ENCODE measurements at places on chromosomes 2 and 18. TPM values are rescaled to one million over a fixed set of nuclear protein-coding genes. Genes with fewer than 3 reads are reported as not detected.

DNA sequence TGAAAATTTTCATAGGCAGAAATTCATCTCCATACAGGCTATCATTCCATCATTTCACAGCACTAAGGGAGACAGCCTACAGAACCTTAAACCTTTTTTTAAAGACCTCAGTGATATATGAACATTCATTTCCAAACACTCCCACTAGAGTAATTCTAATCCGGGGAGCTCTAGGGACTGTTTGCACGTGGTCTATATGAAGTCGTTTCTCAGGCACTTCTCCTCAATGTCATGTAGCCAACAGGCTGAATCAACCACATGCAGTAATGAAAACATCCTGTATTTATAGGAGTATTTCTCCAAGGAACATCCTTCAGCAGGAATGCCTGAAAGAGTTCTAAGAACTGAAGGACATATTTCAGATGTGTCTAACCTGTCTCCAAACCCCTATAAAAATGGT, 97.3 kb upstream of the CREB1 start:
- no peaks in the 10 kb centered on the region for H3K36me3 ChIP-seq
- no peaks in the 10 kb centered on the region for H3K4me1 ChIP-seq
- no peaks in the 10 kb centered on the region for H3K27me3 ChIP-seq

DNA sequence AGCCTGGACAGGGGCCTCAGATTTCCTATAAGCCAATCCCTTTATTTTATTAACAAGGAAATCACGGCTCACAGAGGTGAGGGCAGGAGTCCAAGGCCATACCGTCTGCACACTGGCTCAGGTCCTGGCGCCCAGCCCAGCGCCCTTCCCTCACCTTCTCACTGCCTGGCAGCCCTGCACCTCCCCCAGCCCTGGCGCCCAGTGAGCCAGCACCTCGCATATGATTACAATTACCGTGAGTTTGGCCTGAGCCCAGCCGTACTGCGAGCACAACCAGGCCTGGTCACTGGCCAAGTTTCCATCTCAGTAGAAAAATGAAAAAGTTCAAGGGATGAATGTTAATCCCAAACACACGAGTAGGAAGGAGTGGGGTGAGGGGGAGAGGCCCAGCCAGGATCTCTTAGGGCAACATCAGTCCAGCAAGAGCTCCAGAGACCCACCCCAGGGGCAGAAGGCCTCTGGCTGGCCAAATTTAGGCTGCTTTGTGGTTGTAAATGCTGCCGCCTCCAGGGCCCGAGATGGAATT, 68.4 kb downstream of the MCFD2 start:
- DNase-seq = no peak
- no peak overlapping the region for H3K4me3 ChIP-seq
- no peaks in the 10 kb centered on the region for H3K4me1 ChIP-seq

- H3K4me3 ChIP-seq = no peak overlapping the region
- no peak for DNase-seq
- H3K36me3 ChIP-seq = no peaks in the 10 kb centered on the region
- no peak overlapping the region for H3K27ac ChIP-seq
- peaks cover 5% of the 10 kb centered on the region for H3K4me1 ChIP-seq
Observed at GRCh38 chr2:127608061-127609030, 37.6 kb upstream of the GPR17 start.

IGFBP5 gene
- not detected for total RNA-seq
